AG10803 (cell line): ENCODE measurements at places on chromosomes 6 and 20.

DNA sequence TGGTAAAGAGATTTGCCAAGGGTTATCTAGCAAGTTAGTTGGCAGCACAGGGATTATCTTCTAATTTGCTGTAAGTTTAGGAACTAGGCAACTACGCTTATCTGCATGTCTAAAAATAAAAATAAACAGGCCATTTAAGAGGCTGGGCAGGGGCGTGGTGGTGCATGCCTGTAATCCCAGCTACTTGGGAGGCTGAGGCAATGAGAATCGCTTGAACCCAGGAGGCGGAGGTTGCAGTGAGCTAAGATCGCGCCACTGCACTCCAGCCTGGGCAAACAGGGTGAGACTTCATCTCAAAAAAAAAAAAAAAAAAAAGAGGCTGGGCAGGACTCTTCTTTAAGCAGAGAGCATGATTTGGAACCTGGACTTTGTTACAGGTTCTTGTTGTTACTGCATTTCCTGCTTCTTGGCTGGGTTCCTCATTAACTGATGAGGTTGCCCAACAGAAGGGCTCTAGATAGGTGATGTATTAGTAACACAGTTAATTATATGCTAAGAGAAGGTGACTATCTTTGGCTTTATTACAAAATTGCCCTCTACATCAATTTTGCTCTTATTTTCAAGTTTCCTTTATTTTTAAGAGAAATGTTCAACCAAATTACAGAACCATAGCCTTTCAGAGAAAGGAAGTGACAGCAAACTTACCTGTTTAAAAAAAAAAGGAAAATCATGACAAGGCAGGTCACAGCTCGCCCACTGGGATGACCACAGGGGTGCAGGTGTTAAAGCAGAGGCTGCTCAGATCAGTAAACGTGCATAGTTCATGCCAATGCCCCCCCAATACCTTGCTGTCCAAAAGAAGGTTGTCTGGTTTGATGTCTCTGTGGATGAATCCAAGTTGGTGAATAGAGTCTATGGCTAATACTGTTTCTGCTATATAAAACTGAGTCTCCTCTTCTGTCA, 32.5 kb downstream of the STK38 start:
- no peak for DNase-seq

DNA sequence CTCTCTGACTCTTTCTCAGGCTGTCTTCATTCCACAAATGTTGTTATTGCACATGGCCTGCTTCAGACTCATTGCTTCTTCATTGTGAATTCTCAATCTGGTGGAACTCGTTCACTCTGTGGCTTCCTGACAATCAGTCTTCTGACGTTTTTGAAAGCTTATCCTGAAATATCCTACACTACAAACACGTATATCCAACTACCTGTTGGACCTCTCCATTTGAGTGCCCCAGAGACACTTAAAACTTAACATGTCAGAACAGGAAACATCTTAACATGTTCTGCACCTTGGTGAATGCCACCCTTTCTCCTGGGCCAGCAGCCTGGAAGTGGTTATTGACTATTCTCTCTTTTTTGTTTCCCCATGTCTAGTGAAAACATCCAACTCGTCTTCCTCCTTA, 50.8 kb downstream of the AIG1 start:
- DNase-seq = no peak

DNA sequence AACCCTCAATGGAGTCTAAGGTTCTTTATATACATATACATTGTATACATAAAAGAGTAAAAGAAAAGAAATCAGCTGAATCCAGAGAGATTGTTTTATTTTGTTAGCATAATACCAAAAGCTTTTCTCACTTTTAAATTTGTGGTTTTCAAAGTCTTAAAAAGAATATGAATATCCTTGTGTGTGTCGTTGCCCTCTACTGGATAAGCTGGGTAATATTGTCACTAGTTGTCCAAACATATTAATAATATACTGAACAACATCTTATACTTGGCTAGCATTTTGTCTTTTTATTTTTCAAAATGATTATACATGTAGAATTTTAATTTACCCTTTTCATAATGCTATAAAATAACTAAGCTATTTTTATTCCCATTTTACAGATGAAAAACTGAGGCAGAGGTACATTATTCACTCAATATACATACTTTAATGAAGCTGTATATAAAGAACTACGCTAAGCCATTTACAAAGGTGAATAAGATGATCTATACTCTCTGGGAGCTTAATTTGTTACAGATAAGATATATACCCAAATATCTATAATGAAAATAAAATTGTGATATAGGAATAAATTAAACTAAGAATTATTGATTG, 531.7 kb downstream of the TFAP2B start:
- peak; percentile 13 for DNase-seq

DNA sequence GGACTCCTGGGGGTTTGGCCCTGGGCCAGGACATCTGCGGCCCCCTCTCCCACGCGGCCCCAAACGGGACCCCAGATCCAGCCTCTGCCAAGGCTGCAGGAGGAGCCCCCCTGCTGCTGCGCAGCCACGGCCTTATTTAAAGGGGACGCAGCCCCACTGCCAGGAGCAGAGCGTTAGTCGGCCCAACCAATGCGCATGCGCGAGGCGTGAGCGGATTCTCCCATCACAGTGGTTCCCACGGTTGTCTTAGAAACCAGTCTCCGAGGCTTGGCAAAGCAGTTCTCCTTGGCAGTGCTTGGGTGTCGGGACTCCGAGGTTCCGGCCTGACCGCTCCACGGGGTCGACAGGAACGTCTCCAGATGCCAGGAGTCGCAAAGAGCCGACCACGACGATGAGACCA, 288.3 kb upstream of the ZNF337 start:
- peak; percentile 46 for DNase-seq

DNA sequence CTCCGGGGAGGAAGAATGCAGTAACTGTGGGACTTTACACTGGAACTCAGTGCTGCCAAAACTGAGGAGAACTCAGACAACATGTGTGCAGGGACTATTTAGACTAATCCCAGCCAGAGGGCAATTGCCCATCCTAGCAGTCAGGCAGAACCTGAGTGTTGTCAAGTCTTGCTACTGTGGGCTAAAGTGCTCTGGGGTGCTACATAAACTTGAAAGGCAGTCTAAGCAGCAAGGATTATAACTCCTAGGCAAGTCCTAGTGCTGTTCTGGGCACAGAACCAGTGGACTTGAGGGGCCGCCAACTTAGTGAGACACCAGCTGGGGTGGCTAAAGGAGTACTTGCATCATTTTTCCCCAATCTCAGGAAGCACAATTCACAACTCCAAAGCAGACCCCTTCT, 363.8 kb upstream of the PTCHD4 start:
- DNase-seq = no peak

DNA sequence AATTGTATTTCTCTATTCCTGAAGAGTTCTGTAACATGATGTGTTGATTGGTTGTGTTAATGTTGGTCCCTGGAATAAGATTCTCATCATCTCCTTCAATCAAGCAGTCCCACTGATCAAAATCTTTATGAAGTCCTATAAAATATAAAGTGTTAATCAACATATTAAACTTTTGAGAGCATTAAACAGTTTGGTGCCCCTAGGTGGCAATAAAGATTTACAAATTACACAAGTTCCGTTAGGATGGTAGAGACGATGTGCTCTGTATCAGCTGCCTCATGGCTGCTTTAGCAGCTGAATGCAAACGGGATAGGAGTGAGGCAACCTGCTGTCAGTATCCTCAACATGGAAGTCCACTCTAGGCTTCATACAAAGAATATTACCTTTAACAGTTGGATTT, 16.9 kb downstream of the TDRD6 start:
- DNase-seq = peak; percentile 5

- no peak for DNase-seq
Measured at GRCh38 chr6:9875605-9876353, 539.1 kb downstream of the TFAP2A start.

DNA sequence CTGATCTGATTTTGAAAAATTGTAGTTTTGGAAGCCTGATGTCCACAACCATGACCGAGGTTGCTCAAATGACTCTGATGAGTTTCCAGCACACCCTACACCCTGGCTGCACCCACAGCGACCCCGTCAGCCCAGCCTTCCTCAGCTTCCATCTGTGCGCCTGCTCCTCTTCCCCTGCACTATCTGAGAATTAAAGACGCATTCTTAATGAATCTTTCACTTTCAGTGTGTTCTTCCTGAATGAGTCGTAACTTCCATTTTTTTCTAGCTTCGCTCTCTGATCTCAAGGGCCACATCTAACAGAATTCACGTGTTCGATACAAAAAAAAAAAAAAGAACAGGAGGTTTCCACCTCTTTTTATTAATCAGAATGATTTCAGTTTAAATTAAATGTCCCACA, 21.3 kb upstream of the RREB1 start:
- DNase-seq = peak; percentile 48
